ENCODE measurements at places on chromosomes 5 and 9.

DNA sequence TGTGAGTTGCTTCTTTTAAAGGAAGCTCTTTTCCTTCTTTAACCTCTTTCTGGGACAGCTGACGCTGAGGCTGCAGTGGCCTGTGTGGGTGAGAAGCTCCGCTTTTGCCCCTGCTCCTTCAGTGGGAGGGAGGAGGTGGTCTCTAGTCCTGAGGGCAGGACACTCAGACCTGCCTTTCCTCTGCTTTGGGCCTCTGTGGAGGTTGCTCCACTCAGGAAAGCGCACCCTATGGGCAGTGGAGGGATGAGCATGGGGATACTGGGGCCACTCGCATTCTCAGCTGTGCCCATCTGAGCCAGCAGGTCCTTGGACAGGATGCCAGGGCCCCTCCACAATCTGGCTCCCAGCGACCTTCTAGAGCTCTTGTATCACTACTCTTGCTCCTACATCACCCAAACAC lies 111.5 kb downstream of the NSG2 start:
- no peak for DNase-seq

DNA sequence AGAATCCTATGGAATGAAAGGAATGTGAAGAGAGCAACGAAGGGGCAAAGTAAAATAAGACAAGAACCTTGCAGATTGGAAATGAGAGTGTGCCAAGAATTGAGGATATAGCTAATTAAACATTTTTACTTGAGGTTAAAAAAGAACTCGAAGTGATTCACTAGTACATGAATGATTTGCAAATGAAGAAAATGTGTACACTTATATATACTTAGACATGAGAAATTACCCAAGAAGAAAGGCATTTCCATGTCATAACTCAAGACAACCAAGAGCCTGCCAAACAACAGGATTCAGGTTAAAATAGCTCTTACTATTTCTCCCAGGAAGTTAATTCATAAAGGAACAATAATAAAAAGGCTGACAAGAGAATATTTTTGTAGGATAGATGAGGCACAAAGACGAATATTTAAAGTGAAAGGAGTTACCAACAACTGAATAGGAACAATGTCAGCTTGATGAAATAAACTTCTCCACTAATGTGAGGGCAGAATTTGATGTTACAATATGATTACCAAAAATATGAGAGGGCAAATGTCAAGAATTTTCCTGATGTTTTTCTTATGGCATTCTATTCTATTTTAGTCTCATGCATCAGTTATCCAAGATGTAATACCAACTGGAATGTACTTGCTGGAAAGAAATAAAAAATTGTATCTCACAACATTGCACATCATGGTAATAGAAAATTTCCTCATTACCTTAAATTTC lies 18.9 kb upstream of the NPR3 start:
- DNase-seq = no peak

- no peak for DNase-seq
Measured at GRCh38 chr5:52134013-52134650, 653.6 kb upstream of the ITGA1 start.

DNA sequence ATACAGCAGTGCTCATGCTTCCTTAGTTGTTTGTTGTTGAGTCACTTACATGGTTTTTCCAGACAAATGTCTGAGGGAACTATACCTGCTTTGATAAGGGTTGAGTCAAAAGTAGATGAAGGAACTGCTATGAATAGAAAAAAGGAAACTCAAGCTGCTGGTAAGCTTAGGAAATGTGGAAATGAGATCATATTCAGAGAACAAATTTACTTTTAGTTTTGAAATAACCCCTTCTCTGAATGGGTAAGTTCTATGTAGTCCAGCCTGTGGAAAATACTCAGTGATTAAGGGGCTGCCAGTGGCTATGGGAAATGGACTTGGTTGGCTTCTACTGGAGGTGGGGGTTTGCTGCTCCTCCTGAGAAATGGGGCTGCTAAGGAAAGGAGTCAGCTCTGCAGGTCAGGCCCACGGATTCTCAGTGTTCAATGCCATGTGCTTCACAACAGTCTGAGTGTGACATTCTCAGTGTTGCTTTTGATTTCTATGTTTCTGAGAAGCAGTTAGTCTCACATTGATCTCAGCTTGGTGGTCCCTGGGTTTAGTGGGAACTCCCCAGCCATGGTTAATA lies 47.7 kb upstream of the GLRX start:
- DNase-seq = no peak

DNA sequence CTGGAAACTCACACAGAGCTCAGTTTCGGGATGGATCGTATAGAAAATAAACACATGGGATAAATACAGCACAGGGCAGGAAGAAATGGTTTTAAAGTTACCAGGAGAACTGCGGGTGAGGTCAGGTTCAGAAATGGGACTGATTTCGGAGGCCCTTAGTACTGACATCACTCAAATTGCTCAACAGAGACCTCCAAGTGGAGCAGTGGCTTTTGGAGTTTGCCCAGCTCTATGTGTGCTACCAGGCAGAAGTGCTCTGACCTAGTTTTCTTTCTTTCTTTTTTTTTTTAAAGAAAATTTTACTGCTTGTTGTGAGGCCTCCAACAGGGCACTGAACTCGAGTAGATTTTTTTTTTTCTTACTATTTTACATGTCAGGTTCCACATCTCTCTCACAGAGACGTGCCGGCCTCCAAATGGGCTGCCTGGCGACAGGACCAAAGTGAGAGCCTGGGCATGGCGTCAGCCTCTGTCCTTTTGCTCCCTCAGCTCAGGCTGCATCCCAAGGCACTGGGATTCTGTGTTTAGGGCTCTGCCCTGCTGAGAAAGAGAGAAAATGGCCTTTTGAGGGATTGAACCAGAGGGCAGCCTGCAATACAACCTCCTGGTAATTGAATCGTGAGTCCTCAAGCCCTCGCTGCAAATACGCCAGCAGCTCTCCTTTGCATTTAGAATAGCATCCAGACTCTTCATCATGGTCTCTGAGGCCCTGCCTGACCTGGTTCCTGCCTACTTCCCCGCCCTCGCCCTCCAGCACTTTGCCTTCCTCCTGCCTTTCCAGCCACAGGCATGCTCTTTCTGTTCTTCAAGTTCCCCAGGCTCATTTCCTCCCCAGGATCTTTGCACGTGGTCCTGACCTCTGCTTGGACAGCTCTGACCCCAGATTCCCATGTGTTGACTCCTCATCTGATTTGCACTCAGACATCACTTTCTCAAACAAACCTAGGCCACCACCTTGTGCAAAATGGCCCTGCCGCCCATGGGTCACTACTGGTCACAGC lies 173.5 kb downstream of the FGF1 start:
- no peak for DNase-seq

GRCh38 chr9:69757996-69758675 lies 1.7 kb downstream of the PTAR1 start:
- DNase-seq = no peak

DNA sequence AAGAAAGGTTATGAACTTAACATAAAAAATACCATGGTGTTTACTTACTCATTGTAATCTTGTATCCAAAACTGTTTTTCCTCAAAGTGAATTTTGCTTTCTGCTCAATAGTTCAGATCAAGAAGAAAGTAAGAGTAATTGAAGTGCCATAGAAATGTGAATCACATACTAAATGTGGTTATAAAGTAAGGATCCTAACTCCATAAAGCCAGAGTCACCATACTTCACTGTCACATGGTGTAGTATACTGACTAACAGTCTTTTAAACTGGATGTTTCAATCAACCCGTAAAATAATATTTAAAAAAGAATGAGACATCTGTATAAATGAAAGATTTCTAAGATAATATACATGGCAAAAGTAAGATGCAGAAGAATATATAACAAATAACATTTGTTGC lies 72.1 kb downstream of the NIPBL start:
- DNase-seq = no peak

DNA sequence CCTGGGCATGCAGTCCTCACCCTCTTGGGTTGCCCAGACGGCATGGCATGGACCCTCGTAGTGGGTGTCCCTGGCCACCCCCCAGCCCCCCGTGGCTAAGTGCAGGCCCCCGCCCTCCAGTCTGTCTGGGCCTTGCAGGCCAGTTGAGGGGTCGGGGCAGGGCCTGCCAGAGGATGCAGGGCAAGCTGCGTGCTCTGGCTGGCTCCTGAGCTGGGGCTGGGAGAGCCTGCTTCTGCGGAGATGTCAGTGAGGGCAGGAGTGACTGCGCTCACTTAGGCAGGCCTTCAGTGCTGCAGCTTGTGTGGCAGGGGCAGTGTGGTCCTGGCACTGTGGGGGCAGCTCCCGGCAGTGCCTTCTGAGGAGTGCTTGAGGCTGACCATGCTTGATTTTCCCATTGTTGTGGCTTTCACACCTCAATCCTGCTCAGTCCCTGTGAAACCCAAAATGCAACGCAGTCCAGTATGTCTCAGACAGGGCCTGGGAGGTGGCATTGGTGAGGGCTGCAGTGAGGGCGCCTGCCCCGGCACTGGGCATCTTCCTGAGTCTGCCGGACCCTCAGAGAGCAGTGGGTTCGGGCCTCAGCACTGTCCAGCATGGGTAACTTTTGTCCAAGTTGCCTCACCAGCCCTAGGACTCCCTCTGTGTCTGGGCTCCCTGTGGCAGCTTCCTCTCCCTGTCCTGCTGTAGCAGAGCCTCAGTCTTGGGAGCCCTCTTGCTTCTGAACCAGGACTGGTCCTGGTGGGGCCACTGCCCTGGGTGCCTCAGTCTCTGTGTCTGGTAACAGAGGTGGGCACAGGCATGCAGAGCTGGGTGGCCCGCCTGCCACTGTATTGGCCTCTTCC lies 93.0 kb downstream of the PHF2 start:
- DNase-seq = no peak

DNA sequence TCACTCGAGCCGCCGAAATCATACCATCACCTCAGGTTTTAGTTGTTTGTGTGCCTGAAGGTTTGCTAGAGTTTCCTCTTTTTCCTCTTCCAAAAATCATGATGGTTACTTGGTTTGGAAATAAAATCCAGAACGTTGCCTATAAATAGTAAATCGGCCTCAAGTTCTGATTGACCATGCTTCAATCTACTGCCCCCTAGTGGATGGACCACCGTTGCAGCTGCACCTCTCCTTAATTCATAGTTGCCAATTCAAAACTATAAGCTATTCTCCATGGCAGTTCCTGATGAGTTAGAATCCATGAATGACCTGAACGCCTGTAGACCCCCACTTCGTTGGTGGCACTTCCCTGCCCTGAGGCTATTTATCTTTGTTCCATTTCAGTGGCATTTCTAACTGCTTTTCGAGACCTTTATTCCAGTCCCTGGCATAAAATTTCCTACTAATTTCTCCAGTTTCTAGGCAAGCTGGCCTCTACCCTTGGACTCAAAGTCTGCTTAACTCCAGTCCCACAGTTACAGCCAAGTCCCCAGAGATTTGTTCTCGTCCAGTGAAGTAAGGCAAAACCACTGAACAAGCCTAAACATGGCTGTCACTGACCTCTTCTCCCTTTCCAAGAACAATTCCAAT lies 422.6 kb downstream of the EFNA5 start:
- no peak for DNase-seq

- no peak for DNase-seq
Measured at GRCh38 chr5:179863449-179864085, 5.0 kb upstream of the MRNIP start.

GRCh38 chr5:65808251-65808741 lies 86.3 kb downstream of the NLN start:
- no peak for DNase-seq

DNA sequence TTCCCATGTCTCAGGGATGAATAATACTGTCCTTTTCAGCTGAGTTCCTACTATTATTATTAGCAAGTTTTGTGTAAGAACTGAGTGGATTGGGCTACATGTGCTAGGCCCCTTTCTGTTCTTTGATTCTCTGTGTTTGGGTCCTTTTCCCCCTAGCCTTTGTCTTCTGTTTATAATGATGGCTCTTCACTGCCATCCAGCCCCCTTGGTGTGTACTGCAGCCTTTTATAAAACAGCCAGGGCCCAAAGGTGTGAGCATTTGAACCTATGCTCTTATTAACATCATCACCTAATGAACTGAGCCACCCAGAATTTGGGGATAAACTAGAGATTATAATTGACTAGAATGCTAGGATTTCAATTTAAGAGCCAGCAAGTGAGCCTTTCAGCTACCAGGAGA lies 52.6 kb downstream of the PLAC8L1 start:
- DNase-seq = no peak

DNA sequence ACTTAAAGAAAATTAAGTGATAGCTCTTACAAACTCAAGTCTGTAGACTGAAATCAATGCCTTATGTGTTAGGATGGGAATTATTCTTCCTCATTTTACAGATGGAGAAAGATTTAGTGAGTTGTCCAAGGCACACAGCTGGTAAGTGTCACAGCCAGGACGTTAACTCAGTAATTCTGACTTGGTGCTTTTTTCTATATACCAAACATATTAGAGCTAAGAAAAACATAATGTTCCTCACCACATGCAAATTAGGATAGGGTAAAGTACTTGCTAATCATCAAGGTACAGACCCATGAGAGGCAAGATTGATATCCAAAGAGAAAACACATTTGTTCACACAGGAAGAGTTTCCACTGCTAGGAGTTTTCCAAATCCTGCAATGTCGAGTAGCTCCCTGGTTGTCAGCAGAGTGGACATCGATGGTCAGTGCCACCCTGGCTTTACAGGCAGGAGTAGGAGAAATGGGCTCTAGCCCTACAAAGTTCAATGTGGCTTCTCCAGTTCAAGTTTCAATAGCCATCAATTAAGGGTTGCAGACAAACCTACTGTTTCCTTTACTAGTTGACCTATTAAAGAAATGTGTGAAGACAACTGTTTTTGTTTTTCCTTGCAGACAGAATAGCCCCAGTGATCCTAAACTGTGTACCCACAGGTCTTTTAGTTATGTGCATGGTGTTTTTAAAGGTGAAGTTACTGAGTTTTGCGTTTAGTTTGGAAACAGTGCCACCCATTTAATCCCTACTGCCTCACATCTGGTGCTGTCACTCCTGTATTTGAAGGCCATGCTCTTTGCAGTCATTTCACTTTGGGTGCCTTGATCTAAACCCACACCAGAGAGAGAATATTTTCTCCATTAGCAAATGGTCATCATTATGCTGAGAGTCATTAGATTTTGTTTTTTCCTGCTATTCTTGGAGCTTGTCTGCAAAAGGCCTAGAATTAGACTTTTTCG lies 460.8 kb upstream of the SMARCA2 start:
- no peak for DNase-seq

DNA sequence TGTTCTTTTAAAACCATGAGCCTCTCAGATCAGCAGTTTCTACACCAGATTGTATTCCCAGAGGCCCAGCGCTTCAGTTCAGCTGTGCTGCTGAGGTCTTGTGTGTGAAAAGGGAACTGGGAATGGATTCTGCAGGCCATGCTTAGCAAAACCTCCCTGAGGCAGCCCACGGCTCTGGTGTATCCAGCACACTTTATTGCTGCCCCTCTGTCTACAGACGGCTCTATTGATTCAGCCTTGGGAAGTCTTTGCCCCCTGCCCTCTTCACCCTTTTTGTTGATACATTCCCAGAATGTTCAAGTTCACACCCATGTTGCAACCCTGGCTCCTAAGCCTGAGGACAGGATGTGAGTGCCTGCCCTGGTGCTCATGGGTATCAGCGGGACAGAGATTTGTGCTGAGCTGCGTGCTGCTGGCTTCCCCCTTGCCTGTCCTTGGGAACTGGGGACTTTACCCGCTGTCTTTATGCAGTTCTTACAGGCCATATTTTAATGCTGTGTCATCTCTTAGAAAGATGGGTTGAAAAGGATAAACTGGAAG lies 37.3 kb downstream of the ARHGAP26 start:
- DNase-seq = no peak

GRCh38 chr5:10633271-10634049 lies 69.6 kb downstream of the ANKRD33B start:
- DNase-seq = no peak

- DNase-seq = no peak
Measured at GRCh38 chr5:40033411-40033810, 608.6 kb upstream of the DAB2 start.

- DNase-seq = no peak
Measured at GRCh38 chr9:123096987-123097386, 63.5 kb downstream of the GPR21 start.

Data from posterior cingulate gyrus (tissue), 11 donors.